ENCODE measurements at places on chromosomes 16 and 17. TPM values are rescaled to one million over a fixed set of nuclear protein-coding genes. Genes with fewer than 3 reads are reported as not detected.

DLX4 gene
- not detected for total RNA-seq

COX6A2 gene
- 3.9 TPM for total RNA-seq

MED1 gene
- 22.9 TPM for total RNA-seq

NR1D1 gene
- total RNA-seq, result 10.7 TPM

C17orf67 gene
- 2.5 TPM for total RNA-seq

YWHAE gene
- total RNA-seq, result 643 TPM

TRPV2 gene
- 11.0 TPM for total RNA-seq

TBC1D3K gene
- total RNA-seq, result not detected

DOC2A gene
- 3.0 TPM for total RNA-seq

RNF227 gene
- total RNA-seq, result 7.8 TPM

GRCh38 chr17:8843344-8843743 is 24.1 kb downstream of the PIK3R6 start:
- no peak for DNase-seq

GRCh38 chr17:2854143-2855055 is 58.2 kb downstream of the RAP1GAP2 start:
- no peak for DNase-seq

DNA sequence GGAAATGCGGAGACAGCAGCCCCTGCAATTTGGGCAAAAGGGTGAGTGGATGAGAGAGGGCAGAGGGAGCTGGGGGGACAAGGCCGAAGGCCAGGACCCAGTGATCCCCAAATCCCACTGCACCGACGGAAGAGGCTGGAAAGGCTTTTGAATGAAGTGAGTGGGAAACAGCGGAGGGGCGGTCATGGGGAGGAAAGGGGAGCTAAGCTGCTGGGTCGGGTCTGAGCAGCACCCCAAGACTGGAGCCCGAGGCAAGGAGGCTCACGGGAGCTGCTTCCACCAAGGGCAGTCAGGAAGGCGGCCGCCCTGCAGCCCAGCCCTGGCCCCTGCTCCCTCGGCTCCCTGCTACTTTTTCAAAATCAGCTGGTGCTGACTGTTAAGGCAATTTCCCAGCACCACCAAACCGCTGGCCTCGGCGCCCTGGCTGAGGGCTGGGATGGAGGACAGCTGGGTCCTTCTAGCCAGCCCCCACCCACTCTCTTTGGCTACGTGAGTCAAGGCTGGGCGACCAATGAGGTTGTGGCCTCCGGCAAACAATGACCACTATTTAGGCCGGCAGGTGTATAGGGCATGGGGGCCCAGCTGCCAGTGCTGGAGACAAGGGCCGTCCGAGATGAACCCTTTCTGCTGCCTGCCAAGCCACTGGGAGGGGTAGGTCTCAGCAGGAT is 507 bp downstream of the SERPINF1 start:
- no peak for DNase-seq

DNA sequence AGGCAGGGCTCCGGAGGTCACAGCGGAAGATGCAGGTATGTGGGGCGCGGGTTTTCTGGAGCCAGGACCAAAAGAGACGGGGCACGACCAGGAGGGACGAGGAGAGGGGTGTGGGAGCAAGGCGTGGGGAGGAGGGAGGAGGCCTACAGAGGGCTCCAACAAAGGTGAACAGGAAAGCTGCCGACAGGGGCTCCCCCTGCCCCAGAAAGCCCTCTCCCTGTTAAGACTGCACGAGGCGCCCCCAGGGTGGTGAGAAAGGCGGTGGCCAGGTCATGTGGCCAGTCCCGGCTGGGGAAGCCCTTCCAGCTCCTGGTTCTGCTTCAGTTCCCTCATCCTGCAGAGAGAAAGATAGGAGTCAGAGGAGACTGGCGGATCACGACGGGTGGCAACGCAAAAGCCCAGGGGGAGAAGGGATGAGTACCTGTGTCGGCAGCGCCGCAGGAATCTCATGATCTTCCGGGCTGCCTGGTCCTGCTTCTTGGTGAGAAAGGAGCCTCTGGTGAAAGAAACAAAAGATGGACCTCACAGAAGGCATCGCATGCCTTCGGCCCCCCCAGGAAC is 949 bp upstream of the SPAG7 start:
- no peak for DNase-seq

GRCh38 chr17:6361733-6362132 is 73.2 kb downstream of the AIPL1 start:
- DNase-seq, result no peak

GRCh38 chr17:80894726-80895125 is 96.9 kb upstream of the CHMP6 start:
- no peak for DNase-seq

GRCh38 chr16:55039511-55039910 is 108.8 kb downstream of the IRX5 start:
- DNase-seq, result no peak

DNA sequence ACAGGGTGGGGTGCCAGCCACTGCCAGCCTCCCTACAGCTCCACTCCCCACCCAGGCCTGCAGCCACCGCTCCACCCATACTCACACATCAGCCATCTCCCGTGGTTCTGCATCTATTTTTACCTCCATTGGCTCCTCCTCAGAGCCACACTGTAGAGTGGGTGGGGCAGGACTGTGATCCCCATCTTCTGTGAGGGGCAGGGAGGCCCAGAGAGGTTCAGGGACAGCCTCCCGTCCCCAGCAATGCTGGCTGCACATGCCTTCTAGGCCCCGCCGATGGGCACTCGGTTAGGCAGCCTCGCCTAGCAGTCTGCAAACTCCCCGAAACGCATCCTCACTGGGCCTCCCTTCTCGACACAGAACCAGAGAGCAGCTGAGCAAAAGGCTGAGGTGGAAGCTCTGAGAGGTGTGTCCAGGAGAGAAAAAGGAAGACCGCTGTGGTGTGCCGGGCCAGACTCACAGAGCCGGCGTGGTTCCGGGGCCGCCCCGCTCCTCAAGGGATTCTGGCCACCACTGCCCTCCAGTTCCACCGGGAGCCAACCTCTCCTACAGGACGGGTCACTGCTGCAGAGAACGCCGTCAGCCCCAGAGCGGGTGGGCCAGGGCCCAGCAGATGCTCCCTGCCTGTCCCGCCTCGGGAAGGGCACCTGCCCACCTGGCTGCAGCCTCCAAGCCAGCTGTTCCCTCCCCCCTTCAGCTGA is 71.9 kb downstream of the ABR start:
- no peak for DNase-seq

DNA sequence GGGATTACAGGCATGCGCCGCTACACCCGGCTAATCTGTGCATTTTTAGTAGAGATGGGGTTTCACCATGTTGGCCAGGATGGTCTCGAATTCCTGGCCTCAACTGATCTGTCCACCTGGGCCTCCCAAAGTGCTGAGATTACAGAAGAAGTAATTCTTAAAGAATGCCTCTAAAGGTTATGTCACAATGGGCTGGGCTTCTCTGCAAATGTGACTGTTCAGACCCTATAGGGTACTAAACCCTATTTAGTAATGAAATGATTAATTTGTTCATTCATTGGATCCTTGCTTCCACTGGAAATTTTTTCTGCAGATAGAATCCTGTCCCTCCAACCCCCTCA is 108.8 kb upstream of the CORO6 start:
- no peak for DNase-seq

GRCh38 chr17:13002761-13003453 is 14.9 kb downstream of the ELAC2 start:
- DNase-seq, result peak; percentile 68

GRCh38 chr16:54233615-54234014 is 53.0 kb downstream of the IRX3 start:
- DNase-seq, result no peak

DNA sequence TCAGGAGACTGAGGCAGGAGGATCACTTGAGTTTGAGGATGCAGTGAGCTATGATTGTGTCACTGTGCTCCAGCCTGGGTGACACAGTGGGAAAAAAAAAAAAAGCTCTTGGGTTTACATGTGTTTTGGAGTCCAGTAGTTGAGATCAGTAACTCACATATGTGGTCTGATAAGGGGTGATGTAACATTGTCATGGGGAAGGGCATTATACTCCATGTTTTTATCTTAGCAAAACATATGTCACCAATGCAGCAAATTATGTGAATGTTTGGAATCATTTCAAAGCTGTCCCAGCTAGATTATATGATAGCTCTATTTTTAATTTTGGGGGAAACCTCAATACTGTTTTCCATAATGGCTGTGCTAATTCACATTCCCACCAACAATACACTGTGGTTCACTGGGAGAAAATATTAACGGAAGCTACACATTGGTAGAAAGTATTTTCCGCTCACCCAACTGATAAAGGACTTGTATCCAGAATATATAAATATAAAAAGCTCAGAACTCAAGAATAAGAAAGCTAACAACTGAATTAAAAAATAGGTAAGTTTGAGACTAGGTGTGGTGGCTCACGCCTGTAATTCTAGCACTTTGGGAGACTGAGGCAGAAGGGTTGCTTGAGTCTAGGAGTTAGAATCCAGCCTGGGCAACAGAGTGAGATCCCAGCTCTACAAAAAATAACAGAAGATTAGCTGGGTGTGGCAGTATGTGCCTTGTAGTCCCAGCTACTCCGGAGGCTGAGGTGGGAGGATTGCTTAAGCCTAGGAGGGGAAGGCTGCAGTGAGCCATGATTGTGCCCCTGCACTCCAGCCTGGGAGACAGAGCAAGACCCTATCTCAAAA is 224.1 kb upstream of the TBX2 start:
- no peak for DNase-seq

GRCh38 chr17:77734371-77735080 is 224.0 kb upstream of the TNRC6C start:
- peak; percentile 42 for DNase-seq

DNA sequence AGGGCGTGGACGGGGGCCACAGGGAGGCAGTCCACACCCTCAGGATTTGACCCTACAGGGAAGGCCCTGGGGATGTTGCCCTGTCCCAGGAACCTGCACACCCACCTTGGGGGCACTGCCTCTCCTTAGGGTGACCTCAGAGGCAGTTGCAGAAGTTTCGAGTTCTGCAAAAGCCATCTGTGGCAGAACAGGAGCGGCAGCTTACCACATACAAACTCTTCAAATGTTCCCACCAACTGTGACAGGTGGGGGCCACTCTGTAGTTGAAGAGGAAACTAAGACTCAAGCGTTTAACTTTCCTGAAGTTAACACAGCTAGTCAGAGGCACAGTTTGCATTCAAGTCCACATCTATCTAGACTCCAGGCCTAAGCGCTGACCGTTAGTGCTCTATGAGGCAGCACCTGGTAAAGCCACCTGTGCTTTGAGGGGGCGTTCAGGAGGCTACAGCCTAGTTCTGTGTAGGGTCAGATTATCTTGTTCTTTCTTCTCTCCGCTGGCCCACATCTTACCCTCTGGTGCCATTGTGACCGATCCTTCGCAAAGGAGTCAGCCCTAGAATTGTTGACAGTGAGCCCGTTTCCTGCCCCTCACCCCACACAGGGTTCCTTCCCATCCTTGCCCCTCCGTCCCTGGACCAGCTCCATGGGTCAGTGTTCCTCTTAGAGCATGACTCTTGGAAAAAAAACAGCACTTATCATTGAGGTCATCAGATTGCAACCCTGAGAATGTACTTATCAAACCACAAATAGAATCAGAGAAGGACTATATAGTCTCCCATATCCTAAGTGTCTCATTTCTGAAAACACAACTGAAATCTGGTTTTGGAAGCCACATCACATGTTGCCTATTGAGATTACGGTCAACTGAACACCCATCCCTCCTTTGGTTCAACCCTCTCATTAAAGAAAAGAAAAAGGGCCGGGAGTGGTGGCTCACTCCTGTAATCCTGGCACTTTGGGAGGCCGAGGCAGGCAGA is 45.4 kb downstream of the CDH1 start:
- no peak for DNase-seq

- DNase-seq, result no peak
Observed at GRCh38 chr17:6675201-6675825, 23.8 kb downstream of the C17orf100 start.

GRCh38 chr17:50828508-50829170 is 6.7 kb upstream of the WFIKKN2 start:
- DNase-seq, result no peak

GRCh38 chr17:51132964-51133319 is 12.3 kb upstream of the SPAG9 start:
- no peak for DNase-seq

GRCh38 chr16:4529085-4530060 is 9.2 kb downstream of the CDIP1 start:
- no peak for DNase-seq

- peak; percentile 2 for DNase-seq
Observed at GRCh38 chr17:83190004-83190385, 110.6 kb downstream of the METRNL start.

DNA sequence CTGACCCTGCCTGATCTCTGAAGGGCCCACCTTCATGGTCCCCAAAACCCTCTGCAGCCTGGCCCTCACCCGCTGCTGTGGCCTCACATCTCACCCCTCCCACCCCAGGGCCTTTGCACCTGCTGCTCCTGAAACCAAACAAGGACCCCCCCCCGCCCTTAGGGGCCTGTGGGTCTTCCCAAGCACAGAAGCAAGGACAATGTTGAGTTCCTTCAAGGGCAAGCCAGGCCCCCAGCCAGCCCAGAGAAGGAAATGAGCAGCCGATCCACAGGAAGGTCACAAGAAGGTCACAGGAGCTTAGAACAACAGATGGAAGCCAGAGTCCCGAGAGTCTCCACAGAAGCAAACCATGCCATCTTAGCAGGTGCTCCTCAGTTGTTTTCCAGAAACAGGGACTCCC is 493 bp upstream of the PDE6G start:
- DNase-seq, result no peak

GRCh38 chr16:89567656-89568594 is 7.4 kb downstream of the RPL13 start:
- no peak for DNase-seq

DNA sequence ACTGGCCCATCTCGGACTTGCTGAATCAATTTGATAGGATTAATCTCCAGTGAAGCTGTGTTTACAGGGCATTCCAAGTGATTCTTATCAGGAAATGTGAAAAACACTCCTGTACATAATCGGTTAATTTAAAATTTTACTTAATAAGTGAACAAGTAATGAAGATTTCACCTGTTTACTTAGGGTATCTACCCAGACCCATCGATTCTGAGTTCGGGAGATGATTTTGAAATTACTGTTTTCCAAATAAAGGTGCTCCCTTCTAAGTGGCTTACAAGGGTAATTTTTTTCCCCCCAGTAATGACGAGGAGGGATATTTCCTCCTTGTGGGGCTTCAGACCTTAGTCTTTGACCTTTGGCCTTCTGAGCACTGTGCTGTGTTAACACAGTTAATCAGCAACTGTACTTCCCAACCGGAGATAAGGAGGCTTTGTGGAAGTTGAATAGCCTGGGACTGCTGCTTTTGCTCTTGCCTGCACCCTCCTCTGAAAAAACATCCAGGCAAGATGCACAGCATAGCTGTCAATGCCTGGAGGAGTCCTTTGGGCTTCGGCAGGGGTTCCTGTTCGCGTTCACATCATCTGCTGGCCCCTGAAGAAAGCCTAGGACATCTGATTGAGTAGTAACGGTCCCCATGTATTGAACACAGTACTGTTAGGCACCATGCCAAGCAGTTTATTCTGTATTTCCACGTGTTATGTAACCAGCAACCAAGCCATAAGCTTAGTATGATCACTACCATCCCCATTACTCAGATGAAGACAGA is 1.8 kb downstream of the FAHD1 start:
- no peak for DNase-seq
